ENCODE measurements at places on chromosomes 2 and 18.

DNA sequence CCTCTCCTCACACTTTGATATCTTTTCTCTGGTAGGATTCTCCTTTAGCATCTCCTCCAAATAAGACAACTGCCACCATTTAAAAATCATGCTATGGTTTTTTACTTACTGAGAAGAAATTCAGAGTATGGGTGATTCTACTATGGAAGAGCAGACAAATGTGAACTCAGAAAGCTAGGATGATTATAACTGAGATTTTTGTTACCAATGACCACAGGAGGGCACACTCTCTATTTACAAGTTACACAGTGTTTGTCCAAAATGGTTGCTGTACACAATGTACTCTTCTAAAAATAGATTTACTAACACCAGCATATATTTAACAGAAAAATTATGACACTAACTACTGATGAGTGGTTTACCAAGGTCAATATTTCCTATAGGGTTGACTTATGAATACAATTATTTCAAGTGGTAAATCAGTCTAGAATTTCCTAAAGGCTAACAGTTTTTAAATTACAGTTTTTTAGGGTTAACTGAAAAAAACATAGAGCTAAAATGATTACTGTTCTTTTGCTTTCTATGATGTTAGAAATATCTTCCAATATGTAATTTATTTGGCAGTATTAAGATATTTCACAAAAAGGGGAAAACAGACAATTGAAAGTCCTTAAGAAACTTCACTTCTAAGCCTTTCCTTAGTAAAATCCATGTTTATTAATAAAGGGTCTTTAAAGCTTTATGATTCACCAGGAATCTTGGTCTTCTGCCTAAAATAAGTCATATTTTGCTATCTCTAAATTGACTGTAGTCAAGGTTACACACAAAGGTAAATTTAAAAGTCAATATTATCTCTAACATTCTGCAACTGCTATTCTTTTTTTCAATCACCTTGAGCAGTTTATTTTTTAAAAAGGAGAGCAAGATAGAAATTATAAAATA is 57.2 kb downstream of the MAP4K3 start:
- no peak for DNase-seq

- no peak for DNase-seq
Measured at GRCh38 chr2:226338825-226339224, 460.8 kb downstream of the IRS1 start.

DNA sequence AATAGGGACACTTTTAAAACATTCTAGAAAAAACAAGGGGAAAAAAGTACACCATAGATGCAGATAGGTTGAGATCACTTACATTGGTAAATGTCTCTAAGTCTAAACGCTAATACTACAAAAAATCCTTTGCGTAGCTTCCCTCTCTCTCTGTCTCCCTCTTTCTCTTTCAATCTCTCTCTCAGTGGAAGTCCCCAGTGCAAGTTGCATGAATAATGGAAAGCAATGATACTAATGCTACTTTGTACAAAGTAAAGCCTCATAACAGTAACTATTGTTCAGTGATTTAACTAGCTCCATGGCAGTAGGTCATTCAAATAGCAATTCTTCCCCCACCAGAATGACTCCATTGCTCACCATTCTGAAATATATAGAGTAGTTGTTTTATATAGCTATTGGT is 12.8 kb downstream of the MEIS1 start:
- DNase-seq = no peak

DNA sequence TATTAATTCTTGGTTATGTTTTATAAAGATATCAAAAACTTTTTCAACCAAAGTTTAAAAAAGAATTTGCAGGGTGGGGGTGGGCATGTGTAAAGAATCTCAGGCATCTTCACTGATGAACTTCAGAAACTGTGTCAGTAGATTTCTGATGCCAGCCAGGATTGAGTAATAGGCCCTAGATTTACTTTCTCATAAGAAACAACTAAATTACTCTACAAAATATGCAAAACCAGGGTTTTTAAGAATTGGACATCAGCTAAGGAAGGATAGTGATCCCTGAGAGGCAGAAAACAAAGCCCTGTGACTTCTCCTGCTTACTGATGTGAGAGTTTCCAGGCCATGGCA is 11.9 kb upstream of the IL1R1 start:
- DNase-seq = no peak

DNA sequence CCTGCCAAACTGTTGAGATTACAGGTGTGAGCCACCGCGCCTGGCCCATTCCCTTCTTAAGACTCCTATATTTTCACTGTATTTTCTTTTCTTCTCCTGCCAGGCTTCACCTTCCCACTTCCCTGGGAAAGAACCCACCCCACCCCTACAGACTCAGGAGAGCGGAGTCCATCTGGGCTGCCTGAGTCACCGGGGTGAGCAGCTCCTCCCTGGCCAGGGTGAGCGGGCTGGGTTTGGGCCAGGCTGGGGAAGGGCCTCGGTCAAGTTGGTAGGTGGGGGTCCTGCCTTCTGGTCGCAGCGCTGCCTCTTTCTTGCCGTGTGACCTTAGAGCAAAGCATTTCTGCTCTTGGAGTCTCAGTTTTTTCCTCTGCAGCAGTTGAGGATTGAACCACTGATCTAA is 2.1 kb upstream of the GAREM2 start:
- no peak for DNase-seq

- no peak for DNase-seq
Measured at GRCh38 chr2:14700753-14701152, 68.2 kb downstream of the LRATD1 start.

DNA sequence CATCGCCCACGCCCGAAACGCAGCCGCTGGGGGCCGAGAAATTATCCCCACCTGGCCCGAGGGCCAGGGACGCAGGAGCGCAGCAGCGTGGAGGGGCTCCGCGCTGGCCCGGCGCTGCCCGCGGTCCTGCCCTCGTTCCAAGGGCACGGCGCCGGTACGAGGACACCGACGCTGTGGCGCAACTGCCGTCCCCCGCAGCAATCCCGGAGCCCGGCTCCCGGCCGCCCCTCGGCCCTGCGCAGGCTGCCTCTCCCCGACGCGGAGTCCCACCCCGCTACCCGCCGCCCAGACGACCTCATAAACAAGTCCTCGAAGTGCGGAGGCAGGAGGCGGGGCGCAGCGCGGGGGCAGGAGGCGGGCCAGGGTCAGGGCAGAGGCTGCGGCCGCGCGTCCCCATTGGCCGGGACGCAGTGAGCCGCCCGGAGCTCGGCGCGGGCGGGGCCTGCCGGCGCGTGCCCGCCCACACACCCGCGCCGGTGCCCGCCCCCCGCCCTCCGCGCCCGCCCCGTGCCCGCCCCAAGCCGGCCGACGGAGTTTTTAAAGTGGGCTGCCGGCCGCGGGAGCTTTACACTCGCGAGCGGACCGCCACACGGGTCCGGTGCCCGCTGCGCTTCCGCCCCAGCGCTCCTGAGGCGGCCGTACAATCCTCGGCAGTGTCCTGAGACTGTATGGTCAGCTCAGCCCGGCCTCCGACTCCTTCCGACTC is at the start of gene EPAS1:
TSS of gene EPAS1 (plus strand) at position 568 of the 706 bp plus-strand sequence. CDS start 505 bp downstream, outside the sequence.
- DNase-seq = peak; percentile 86

- DNase-seq = no peak
Measured at GRCh38 chr2:159773426-159773825, 24.6 kb downstream of the CD302 start.

GRCh38 chr2:227324642-227324994 is 433 bp upstream of the MFF start:
- DNase-seq = no peak

- DNase-seq = no peak
Measured at GRCh38 chr2:100624536-100624935, 61.7 kb downstream of the PDCL3 start.

DNA sequence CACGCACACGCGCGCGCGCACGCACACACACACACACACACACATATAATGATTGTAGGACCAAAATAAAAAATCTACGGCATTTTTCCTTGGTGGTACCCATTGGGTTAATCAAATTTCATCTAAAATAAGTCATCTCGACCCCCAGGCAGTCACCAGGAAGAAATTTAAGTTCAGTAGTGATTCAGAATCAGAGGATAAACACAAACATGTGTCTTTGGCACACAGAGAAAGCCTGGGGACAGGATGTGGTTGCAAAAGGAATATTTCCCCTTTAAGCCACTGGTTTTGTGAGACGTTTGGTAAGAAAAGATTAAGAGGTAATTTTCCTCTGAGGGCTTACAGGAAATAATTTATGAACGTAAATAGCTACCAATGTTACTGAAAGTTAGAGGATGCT is 171.6 kb upstream of the PIEZO2 start:
- no peak for DNase-seq

DNA sequence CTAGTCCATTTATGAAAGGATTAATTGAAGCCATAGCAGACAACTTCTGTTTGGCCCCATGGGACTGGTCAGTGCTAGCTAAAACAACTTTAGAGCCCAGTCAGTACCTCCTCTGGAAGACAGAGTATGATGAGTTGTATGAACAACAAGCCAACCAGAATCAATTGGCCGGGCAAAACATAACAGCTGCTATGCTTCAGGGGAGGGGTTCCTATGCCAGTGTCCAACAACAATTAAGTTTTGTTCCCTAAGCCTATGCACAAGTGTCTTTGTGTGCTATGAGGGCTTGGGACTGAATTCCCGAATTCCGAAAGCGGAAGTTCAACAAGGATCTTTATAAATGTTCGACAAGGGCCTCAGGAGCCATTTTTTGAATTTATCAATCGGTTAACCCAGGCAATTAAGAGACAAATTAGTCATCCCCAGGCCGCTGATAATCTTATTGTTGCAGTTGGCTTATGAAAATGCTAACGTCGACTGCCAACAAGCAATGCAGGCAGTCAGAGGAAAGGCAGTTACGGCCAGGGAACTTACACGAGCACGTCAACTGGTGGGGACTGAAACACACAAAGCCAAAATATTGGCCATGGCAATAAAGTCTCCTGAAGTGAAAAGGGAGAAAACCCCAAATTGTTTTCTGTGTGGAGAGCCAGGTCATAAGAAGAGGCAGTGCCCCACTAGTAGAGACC is 57.9 kb downstream of the ZNF638 start:
- no peak for DNase-seq

GRCh38 chr2:121648206-121649148 is 785 bp downstream of the CLASP1 start:
- peak; percentile 60 for DNase-seq

DNA sequence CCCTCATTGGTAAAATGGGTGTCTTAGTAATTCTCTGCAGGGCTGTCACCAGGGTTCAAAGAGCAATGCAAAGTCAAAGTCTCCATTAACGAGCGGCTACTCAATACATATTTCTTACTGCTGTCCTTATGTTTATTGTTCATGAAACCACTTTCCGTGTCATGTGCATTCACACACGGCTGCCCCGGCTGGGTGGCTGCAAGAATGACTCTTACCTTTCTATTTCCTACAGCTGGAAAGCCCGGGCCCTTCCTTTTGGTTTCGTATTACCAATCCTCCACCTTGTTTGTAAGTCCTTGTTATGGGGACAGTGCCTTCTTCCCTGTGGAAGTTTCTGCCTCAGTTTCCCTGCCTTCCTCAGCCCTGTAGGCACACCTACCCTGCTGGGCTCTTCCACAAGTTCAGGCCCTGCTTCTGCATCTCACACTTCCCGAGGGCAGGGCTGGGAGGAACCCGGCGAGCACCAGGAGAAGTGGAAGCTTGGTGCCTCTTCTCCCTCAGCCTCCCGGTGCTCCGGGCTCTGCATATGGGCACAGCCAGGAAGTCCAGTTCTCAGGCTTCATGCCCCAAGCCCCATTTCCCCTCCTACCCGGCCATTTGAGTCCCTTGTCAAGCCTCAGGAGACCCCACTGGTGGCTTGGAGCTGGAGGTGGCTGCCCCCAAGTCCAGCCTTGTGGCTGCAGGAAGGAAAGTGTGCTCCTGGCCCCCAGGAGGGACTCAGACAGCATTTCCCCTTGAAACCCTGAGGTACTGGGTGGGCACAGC is 18.7 kb upstream of the ACKR3 start:
- DNase-seq = no peak

All from lung (tissue), 17 donors.